ENCODE measurements at places on chromosomes 2 and 18. TPM values are rescaled to one million over a fixed set of nuclear protein-coding genes. Genes with fewer than 3 reads are reported as not detected.

The HRH4 gene
- total RNA-seq = not detected

The RAB6C gene
- not detected for total RNA-seq

The PARD3B gene
- total RNA-seq = 6.8 TPM

The RRM2 gene
- total RNA-seq = 8.8 TPM

The CDH2 gene
- 59.0 TPM for total RNA-seq

The OR6B2 gene
- not detected for total RNA-seq

The ATL2 gene
- 21.4 TPM for total RNA-seq
